ENCODE measurements at places on chromosomes 2 and 18.
A peak's percentile ranks its signal among the peaks of the same experiment; 100 is the strongest.

DNA sequence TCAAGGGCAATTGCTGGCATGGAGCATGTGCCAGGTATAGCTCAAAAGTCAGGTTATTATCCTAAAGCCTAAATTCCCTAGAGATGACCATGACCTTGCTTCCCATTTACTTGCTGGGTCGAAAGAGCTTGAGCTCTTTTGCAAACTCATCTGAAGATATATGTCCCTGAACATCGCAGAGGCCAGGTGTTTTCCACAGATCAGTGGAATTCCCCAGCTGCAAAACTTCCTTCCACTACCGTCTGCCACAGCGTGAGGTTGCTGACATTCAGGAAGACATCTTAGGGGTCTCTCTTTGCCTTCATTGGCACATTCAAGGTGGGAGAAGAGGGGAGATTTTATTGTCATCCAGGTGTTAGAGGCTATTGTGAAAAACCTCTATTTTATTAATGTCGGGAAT, 171.0 kb downstream of the MIB1 start:
- DNase-seq = no peak

DNA sequence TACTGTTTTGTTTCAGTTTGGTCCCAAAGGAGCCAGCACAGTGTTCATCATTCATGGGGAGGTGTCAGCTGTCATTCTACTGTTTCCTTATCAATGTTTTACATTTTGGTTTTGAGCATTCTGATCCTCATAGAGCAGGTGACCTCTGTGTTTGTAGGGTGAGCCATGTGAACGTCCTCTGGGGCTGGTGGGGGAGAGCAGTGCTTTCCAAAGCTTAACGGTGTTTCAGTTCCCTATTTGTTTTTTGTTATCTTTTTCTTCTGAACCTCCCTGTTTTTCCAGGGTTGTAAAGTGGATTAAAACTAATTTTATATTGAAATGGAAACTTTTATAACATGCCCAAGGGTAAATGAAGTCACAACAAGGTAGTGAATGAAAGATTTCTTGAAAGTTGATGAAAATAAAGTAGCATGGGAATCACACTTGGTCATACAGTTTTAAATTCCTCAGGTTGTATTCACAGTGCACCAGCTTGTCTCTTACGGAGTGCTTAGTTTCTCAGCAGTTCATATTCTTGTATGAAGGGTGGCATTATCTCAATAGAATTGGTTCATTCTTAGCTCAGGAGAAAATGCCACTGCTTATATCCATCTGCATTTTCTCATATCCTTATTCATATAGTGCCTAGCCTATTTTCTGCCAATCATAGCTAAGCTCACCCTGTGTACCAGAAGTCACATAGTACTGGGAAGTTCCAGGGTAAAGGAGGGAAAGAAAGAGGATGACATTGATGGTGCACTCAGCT, 54.5 kb downstream of the MAP4K4 start:
- no peak for DNase-seq

GRCh38 chr2:191188550-191189093, 37.8 kb upstream of the STAT4 start:
- no peak for DNase-seq

DNA sequence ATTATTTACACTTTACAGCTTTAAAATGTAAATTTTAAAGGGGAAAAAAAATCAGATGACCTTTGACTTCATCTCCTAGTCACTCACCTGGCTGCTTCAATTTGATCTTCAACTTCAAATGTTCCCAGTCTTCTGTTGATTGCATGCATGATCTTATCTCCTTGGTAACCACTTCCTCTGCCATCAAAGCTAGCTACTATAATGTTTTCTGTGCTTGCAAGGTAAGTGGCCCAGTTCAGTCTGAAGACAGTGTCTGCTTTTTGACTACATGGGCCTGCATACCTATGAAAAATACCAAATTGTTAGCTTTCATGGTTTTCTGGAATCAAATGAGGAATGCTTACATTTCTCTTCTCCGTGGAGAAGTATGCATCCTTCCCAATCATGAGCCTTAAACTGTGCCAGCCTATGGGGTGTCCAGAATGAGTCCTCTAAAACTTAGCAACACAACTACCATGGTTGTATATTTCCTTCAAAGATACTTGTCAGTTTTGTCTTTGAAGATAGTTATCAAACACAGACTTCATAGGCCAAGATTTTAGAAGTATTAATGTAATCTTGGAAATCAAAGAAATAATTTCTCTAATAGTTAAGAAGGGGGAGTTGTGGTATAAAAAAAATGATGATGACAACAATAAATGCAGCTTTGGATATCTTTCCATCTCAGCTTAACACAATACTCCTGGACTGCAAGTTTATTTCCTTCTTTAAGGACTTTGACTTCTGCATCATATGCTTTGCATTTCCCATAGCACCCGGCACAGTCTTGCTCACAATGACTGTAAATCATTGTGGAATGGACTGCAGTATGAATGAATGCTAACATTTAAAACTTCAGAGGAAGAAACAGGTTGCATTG, 62.1 kb downstream of the DPP4 start:
- DNase-seq = no peak

- DNase-seq = no peak
These were observed 735.4 kb upstream of the FANCL start for GRCh38 chr2:58976375-58977071.

- DNase-seq = peak; percentile 74
These were observed 59.4 kb downstream of the DGKD start for GRCh38 chr2:233413559-233414272.

GRCh38 chr2:41180387-41180786, 728.5 kb upstream of the SLC8A1 start:
- no peak for DNase-seq

DNA sequence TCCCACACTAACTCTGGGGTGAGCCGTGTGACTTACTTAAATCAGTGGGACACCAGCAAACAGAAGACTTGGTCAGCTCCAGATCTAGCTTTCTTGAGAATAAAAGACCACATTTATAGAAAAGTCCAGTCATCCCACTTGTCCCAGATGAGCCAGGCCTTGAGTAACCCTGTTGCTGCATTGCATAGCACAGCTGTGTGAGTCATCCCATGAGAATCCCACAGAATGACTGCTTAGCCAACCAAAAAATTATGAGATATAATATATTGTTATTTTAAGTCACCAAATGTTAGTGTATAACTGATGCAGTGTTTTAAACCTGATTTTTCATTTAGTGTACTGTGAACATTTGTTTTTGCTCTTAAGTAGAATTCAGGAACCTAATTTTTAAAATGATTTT, 94.2 kb upstream of the FSHR start:
- no peak for DNase-seq

GRCh38 chr2:29071032-29071975, 3.0 kb downstream of the PCARE start:
- no peak for DNase-seq

GRCh38 chr2:37344453-37345361, at the start of gene QPCT:
TSS of gene QPCT (plus strand) at chr2:37344630. CDS start at chr2:37344732, 102 bp downstream.
- peak; percentile 70 for DNase-seq

DNA sequence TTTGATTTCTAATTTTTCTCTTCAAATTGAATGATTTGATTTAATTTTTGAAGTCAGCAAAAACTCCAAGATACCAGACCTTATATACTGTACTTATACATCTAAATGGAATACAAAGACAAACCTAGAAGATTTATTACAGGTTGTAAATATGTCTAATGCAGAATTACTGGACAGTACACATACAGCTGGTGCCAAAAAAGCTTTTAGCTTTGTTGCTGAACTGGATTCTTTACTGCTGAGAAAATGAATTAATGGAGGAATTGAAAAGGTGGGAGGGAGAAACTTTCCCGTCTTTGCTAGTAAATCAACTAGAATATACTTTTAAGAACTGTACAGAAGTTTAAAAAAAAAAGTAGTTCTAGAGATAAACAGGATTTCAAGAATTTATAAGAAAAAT, 17.5 kb downstream of the C1D start:
- DNase-seq = no peak

- DNase-seq = no peak
These were observed 39.8 kb downstream of the ANO7 start for GRCh38 chr2:241228081-241228859.

GRCh38 chr2:46983065-46983801, 67.6 kb upstream of the MCFD2 start:
- no peak for DNase-seq

DNA sequence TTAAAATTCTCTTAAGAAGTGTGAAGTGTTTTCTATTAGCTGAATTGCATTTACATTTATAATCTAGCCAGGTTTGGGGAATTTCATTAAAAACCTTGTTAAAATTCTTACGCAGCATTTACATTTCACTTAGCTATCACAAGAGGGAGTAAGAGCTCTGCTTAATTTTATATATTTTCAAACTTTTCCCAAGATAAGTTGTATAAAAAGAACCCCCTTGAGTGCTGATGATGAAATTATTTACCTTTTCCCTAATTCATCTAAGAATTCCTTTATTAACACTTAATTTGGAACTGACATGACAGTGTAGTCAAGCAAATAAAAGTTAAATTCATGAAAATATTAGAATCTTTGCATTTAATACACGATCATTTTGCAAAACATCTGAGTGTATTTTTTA, 54.2 kb upstream of the ZSWIM2 start:
- no peak for DNase-seq

DNA sequence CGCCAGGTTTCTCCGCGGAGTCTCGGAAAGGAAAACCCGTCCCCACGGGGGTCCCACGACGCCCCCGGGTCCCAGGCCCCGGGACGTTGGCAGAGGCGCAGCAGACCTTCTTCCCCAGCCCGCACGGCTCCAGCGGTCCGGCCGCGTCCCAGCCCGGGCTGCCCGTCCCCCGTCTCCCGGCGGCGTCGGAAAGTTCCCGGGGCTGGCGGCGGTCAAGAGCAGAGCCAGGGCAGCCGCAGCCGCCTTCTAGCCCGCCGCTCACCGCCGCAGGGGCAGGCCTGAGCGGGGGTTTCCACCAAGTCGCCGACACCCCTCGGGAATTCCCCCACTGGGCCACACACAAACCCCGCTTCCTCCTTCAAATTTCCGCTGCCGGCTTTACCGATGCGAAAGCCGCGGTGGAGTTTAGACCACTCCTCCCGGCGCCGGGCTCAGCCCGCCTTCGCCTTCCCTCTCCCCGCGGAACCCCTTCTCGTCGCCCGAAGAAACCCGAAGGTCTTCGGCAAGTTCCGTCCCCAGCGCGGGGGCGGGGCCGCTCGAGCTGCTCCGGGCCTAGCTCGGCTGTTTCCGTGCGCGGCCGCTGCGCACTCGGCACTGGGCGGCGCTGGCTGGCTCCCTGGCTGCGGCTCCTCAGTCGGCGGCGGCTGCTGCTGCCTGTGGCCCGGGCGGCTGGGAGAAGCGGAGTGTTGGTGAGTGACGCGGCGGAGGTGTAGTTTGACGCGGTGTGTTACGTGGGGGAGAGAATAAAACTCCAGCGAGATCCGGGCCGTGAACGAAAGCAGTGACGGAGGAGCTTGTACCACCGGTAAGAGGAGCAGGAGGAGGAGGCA, at the start of gene CREB1:
Gene CREB1 (plus strand): TSS at position 633 of the 830 bp plus-strand sequence. CDS start 25,674 bp downstream, outside the sequence.
- peak; percentile 99 for DNase-seq

GRCh38 chr2:197309691-197310231, 819 bp downstream of the ANKRD44 start:
- no peak for DNase-seq

- DNase-seq = no peak
These were observed 428.3 kb downstream of the NCKAP5 start for GRCh38 chr2:133139847-133140533.

GRCh38 chr2:218819093-218819492, 12.5 kb downstream of the PRKAG3 start:
- DNase-seq = no peak

- no peak for DNase-seq
These were observed 9.4 kb downstream of the NEU2 start for GRCh38 chr2:233041722-233042323.

GRCh38 chr18:46152808-46153617, 48.8 kb downstream of the HAUS1 start:
- DNase-seq = no peak
